Kidney epithelial cell (primary cell): ENCODE measurements at places on chromosomes 12 and 14. TPM values are rescaled to one million over a fixed set of nuclear protein-coding genes. Genes with fewer than 3 reads are reported as not detected.
A peak's percentile ranks its signal among the peaks of the same experiment; 100 is the strongest.

GRCh38 chr12:42530284-42530683, 59.3 kb downstream of the PRICKLE1 start:
- DNase-seq: no peak

The ZDHHC22 gene
- 0.21 TPM in 1 of 2 replicates, not detected in the other for total RNA-seq

GRCh38 chr12:121534495-121535148, 46.2 kb downstream of the KDM2B start:
- DNase-seq: no peak

DNA sequence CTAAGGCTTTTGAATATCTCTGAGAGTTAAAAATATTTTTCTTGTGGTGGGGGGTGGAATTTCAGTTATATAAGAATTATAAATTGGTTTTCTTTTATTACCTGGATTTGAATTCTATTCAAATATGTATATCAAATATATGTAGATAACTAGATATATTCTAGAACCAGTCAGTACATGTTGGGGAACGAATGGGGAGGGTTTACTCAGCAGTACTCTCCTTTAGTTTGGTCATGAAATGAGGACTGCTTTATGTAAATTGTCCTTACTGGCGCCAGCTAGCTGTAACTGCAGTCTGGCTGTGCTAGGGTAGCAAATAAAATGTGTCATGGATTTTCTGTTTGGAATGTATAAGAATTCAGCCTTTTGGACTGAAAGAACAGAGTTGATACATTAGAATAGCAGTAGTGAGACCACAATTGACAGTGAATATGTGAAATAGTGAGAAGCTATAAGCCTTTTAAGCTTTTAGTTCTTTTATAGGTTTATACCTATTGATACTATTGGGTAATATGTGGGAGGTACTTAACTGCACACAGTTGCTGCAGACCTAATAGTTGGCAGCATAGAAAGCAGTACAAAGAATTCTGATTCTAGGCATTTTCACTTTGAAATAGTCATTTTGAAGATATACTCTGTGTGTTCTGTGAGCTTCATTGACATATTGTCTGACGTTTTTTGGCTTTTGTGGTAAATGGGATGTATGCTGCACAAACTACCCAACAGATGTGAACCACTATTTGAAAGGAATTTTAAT, 29.0 kb downstream of the ATF7IP start:
- peak; percentile 31 for DNase-seq

- DNase-seq: no peak
These were observed 82.1 kb upstream of the FERMT2 start for GRCh38 chr14:53032838-53033390.

The GLS2 gene
- 2.3 and 3.3 TPM in 2 replicates for total RNA-seq

GRCh38 chr12:57479376-57480115, at the start of gene ARHGAP9:
Gene ARHGAP9 (minus strand): TSS chr12:57479866. CDS start chr12:57479406, 460 bp downstream.
- no peak for DNase-seq

- no peak for DNase-seq
These were observed 786.2 kb upstream of the FBXO33 start for GRCh38 chr14:40218282-40218941.

DNA sequence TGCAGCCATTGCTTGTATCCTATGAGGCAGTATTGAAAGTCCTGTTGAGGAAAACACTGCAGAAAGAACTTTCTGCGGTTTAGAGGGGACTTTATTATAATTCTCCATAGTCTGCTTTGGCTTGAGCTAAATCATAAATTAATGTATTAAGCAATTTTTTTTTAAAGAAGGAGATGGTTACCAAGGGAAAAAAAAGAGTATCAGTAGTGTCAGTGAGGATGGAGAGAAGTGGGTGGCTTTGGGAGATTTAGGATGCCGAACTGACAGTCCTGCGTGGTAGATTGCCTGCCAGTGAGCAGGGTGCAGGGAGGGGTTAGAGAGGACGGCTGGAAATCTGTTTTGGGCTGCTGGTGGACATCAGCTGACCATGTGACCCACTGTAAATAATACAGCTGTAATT, 96.8 kb downstream of the MYRFL start:
- no peak for DNase-seq

- DNase-seq: peak; percentile 32
These were observed 1.6 kb downstream of the ART4 start for GRCh38 chr12:14841761-14842160.

GRCh38 chr14:25259470-25259869, 209.5 kb upstream of the STXBP6 start:
- DNase-seq: no peak

The TBX3 gene
- 12.2 and 12.7 TPM in 2 replicates for total RNA-seq

DNA sequence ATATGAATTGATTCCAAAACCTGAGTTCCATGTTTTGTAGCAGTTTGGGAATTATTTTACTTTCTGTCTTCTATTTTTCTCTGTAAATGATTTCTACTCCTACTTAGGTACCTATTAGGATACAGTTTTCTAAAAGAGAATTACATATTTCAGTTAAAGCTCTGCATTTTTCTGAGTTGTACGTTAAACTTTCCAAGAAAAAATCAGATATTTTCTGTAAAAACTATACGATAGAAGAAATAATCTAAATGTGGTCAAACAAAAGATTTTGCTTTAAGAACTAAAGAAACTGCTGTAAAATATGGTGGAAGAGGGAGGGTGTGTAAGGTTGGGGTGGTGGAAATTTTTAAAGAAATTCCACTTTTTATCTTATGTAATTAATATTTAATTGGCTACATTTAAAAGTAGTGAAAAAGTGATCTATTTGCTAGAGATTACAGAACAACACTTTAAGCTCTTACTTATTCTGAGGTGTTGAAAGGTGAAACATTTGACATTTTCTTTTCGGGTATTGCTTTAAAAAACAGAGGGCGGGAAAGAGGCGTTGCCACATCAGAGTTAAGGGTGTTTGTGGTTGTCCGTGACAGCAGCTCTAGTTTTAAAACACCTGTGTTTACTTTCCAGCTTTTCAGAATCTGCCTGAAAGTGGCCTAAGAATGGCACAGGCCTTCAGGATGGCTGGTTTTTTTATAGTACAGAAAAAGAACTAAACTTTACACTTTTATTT, 187.3 kb downstream of the MIPOL1 start:
- DNase-seq: no peak
